ENCODE measurements at places on chromosomes 11 and 22. TPM values are rescaled to one million over a fixed set of nuclear protein-coding genes. Genes with fewer than 3 reads are reported as not detected.

GRCh38 chr11:15158351-15159015 lies 43.8 kb downstream of the INSC start:
- H3K27ac ChIP-seq, result no peak overlapping the region
- no peak overlapping the region for H3K4me3 ChIP-seq
- H3K4me1 ChIP-seq, result no peaks in the 10 kb centered on the region
- DNase-seq, result no peak
- no peaks in the 10 kb centered on the region for H3K27me3 ChIP-seq
- H3K36me3 ChIP-seq, result no peaks in the 10 kb centered on the region

The KRTAP5-2 gene
- not detected for total RNA-seq

DNA sequence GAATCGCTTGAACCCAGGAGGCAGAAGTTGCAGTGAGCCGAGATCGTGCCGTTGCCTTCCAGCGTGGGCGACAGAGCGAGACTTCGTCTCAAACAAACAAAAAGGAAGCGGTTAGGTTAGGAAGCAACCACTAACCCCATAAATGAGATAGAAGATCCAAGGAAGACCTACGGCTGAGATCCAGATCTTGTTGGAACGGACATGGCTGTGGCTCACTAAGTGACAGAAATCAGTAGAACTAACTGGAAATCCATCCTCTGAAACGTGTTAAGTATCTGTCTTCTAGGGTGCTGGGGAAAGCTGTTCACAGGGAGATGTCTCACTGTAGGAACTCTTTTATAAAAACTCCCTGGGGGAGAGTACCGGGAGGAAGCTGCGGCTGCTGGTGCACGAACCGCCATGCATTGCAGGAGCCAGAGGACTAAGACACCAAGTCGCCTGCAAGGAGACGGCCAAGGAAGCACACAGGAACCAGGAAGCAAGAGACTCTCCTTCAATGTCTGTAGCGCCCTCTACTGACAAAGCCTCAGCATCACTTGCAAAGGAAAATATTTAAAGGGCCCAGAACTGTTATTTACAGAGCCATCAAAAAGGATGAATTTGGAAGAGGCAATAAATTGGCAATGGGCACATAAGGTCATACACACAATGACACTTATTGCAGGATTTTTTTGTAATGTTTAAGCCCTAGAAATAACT lies 16.9 kb upstream of the SPTY2D1 start:
- no peaks in the 10 kb centered on the region for H3K4me1 ChIP-seq
- H3K27me3 ChIP-seq, result peaks cover 10% of the 10 kb centered on the region
- no peak overlapping the region for H3K27ac ChIP-seq
- DNase-seq, result peak; percentile 66
- no peaks in the 10 kb centered on the region for H3K36me3 ChIP-seq

GRCh38 chr11:119472186-119472855 lies 49.3 kb upstream of the THY1 start:
- DNase-seq, result no peak
- no peaks in the 10 kb centered on the region for H3K36me3 ChIP-seq
- peaks cover 5% of the 10 kb centered on the region for H3K27me3 ChIP-seq

- no peak overlapping the region for H3K4me3 ChIP-seq
- no peak for DNase-seq
- H3K4me1 ChIP-seq, result peaks cover 11% of the 10 kb centered on the region
- H3K27me3 ChIP-seq, result peaks cover 92% of the 10 kb centered on the region
These were observed 37.6 kb upstream of the DBX1 start for GRCh38 chr11:20197881-20198280.

DNA sequence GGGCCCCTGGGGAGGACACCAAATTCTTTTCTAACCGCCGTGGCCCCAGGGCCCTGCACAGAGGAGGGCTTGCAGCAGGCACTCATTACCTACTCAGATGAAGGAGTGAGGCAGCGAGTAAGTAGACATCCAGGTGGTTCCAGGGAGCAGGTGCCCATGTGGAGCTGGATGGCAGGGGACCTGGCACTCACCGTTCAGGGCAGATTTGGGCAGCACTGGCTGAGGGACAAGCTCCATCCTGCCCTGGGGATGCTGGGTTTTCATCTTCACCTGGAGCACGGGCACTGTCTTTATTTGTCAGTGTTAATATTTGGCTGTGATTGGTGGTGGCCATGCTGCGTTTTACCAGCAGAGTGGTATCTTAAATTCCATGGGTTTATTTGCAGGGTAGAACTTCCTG lies 1182.7 kb downstream of the BRD1 start:
- H3K27me3 ChIP-seq, result no peaks in the 10 kb centered on the region

- H3K27ac ChIP-seq, result no peak overlapping the region
- H3K4me3 ChIP-seq, result no peak overlapping the region
- H3K4me1 ChIP-seq, result peaks cover 32% of the 10 kb centered on the region
These were observed 30.9 kb upstream of the GRAMD4 start for GRCh38 chr22:46589141-46589748.

The CCDC87 gene
- total RNA-seq, result 0.71 TPM

The PATE2 gene
- not detected for total RNA-seq

GRCh38 chr11:8092587-8093424 lies 11.8 kb downstream of the TUB start:
- H3K27me3 ChIP-seq, result no peaks in the 10 kb centered on the region
- H3K36me3 ChIP-seq, result peaks cover 25% of the 10 kb centered on the region
- peak; percentile 70 for DNase-seq
- no peak overlapping the region for H3K27ac ChIP-seq
- peaks cover 5% of the 10 kb centered on the region for H3K4me1 ChIP-seq
- no peak overlapping the region for H3K4me3 ChIP-seq

The SHISA8 gene
- 2.2 TPM for total RNA-seq

The GAB4 gene
- 0.16 TPM for total RNA-seq

The KCNK4 gene
- total RNA-seq, result 0.25 TPM

GRCh38 chr11:85758480-85759039 lies 52.4 kb downstream of the SYTL2 start:
- H3K27me3 ChIP-seq, result peaks cover 18% of the 10 kb centered on the region
- H3K4me1 ChIP-seq, result peaks cover 15% of the 10 kb centered on the region
- no peak for DNase-seq
- H3K27ac ChIP-seq, result no peak overlapping the region
- no peaks in the 10 kb centered on the region for H3K36me3 ChIP-seq

- H3K36me3 ChIP-seq, result no peaks in the 10 kb centered on the region
- H3K4me3 ChIP-seq, result no peak overlapping the region
- no peak for DNase-seq
- H3K4me1 ChIP-seq, result peaks cover 24% of the 10 kb centered on the region
These were observed 10.6 kb downstream of the LRRC55 start for GRCh38 chr11:57192316-57192715.

GRCh38 chr11:60367009-60367408 lies 11.3 kb upstream of the MS4A7 start:
- peak overlapping the region; percentile 95 for H3K27ac ChIP-seq
- no peak for DNase-seq
- H3K4me3 ChIP-seq, result no peak overlapping the region
- H3K27me3 ChIP-seq, result peaks cover 4% of the 10 kb centered on the region
- peaks cover 75% of the 10 kb centered on the region for H3K4me1 ChIP-seq

DNA sequence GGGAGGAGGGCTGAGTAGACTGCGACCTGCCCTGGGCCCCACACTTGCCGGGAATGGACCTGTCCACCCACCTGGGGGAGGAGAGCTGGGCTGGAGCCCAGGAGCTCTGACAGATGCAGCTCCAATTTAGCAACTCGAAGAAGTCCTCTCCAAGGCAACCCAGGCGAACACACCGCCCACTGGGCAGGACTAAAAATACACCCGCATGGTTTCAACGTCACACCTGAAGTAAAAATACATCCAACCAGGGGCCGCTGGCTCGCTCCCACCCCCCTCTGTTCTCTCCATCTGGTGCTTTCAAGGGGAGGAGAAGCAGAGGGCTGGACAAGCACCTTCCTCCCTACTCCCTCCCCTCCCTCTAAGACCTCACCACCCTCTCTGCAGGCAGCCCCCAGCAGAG lies 119.9 kb downstream of the FEZ1 start:
- no peaks in the 10 kb centered on the region for H3K36me3 ChIP-seq
- H3K27me3 ChIP-seq, result peaks cover 5% of the 10 kb centered on the region
- no peak for DNase-seq
- no peak overlapping the region for H3K27ac ChIP-seq

DNA sequence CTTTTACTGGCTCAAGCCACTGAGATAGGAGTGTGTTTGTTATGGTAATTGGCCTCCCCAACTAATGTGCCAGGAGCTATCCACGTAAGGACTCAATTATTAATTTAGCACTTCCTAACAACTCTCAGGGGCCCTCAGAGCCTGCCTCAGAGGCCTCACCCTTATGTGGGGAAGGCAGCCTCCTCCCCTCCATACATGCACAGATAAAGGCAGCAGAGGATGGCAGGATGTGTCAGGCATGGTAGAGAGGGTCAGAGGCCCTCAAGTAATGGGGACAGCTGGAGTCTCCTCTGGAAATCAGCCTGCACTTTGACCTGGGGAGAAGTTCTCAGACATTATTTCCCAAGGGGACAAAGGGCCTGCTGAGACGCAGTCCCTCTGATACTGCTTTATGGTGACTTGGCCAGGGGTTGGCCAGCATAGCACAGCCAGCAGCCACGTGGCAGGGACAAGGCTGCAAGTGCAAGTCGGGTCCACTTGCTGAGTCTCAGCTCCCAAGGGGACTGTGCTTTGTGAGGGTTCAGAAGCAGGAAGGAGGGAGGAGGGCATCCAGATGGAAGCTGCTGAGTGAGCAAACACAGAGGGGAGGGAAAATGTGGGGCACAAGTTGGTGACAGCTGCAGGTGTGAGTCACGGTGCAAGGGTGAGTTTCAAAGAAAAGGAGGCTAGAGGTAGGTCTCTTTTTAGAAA lies 17.0 kb downstream of the MOGAT2 start:
- no peak overlapping the region for H3K27ac ChIP-seq
- H3K36me3 ChIP-seq, result no peaks in the 10 kb centered on the region
- 0 out of 2 replicates have a peak, but pooled peaks cover 3% of the 10 kb centered on the region for H3K4me1 ChIP-seq

DNA sequence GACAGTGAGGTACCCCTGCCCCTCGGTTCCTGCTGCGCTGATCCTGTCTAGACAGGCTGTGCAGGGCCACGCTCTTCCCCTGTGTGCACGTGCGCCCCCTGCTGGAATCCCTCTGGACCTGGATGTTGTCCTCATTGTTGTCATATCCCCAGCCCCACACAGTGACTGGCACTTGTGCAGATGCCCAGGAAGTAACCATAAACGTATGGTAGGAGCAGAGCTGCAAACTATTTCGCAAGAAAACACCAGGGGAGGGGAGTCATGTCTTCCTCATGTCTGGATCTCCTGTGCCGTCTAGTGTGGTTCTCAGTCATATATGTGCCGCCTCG lies 114.7 kb downstream of the CRYBB2 start:
- H3K4me3 ChIP-seq, result no peak overlapping the region
- peak; percentile 77 for DNase-seq
- H3K36me3 ChIP-seq, result no peaks in the 10 kb centered on the region
- H3K27ac ChIP-seq, result no peak overlapping the region
- H3K4me1 ChIP-seq, result no peaks in the 10 kb centered on the region
